Stimulated activated CD4-positive, alpha-beta T cell treated with anti-CD3 and anti-CD28 coated beads, Interleukin-12 subunit alpha, Interleukin-12 subunit beta, amount 100 ng/mL, for 4 hours (primary cell): ENCODE measurements at places on chromosomes 13 and 19.
A peak's percentile ranks its signal among the peaks of the same experiment; 100 is the strongest.

GRCh38 chr13:27352698-27353097 lies 71.7 kb upstream of the GTF3A start:
- DNase-seq: no peak

DNA sequence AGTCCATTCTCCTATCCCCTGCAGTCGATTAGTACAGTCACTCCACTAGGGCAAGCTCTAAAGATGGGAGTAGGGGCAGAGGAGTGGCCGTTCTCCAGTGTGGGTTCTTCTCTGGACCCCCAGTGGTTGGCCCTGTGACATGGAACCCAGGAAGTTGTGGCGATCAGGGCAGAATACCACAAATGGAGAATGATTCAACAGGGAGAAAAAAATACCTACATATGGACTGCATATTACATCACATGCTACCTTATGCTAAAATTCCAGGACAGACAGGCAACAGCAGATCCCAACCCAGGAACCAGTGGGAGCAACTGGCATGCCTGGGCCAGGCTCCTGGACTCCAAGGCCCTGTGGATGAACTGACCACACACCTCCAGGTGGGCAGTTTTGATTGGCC lies 20.4 kb downstream of the POU2F2 start:
- DNase-seq: no peak

GRCh38 chr19:14006766-14007562 lies 844 bp upstream of the RFX1 start:
- DNase-seq: peak; percentile 76

GRCh38 chr13:79423801-79424642 lies 18.0 kb upstream of the RBM26 start:
- DNase-seq: no peak

- no peak for DNase-seq
Measured at GRCh38 chr13:114236227-114236626, 1.5 kb downstream of the CDC16 start.

- DNase-seq: no peak
Measured at GRCh38 chr13:112065521-112065866, 1.5 kb upstream of the SOX1 start.

GRCh38 chr13:109778102-109778542 lies 8.3 kb downstream of the IRS2 start:
- no peak for DNase-seq

- DNase-seq: no peak
Measured at GRCh38 chr19:2112516-2113320, 16.0 kb downstream of the IZUMO4 start.

- DNase-seq: peak; percentile 42
Measured at GRCh38 chr13:75326173-75327134, 155.5 kb downstream of the TBC1D4 start.

DNA sequence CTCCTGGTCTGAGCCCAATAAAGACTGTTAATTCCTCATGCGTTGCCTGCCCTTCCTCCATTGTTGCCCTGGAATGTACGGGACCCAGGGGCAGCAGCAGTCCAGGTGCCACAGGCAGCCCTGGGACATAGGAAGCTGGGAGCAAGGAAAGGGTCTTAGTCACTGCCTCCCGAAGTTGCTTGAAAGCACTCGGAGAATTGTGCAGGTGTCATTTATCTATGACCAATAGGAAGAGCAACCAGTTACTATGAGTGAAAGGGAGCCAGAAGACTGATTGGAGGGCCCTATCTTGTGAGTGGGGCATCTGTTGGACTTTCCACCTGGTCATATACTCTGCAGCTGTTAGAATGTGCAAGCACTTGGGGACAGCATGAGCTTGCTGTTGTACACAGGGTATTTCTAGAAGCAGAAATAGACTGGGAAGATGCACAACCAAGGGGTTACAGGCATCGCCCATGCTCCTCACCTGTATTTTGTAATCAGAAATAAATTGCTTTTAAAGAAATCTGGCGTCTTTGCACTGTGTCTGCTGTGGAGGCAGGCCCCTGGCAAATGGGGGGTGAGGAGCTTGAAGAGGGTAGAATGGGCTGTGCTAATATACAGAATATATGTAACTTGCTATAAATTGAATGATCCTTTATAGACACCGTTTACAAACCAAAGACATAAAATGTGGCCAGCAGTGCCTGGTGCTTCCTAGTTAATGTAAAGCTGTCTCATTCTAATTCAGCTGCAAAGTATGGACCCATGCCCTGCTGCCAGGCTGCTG lies 4.2 kb upstream of the RPS11 start:
- DNase-seq: no peak

- DNase-seq: no peak
Measured at GRCh38 chr13:112854321-112854720, 114.7 kb upstream of the MCF2L start.

DNA sequence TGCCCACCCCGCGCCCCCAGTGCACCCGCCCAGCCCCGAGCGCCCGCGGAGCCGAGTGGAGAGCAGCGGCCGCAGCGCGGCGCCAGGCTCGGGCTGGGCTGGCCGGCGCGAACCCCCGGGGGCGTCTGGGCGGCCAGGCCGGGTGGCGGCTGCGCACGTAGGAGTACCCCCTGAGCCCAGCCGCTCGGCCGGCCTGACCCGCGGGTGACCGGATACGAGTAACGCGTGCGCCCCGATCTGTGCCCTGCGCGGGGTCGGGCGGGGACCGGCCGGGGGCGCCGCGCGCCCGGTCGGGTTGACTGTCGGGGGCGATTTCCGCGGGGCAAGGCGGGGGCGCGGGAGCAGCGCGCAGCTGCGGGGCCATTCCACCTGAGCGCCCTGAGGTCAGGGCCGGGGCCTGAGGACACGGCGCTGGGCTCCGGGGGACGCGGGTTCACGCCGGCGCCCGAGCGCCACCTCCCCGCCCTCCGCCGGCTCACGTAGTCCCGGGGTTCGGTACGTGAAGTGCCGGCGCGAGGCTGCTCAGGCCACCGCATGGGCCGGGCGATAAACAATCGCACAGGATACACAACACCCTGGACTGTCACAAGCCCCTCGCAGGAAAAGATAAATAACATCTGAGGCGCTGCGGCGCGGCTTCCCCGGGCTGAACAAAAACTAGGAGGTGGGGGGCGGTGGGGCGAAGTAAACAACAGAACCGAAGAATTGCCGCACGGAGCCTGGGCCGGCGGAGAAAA lies 37.6 kb upstream of the FLT1 start:
- no peak for DNase-seq

DNA sequence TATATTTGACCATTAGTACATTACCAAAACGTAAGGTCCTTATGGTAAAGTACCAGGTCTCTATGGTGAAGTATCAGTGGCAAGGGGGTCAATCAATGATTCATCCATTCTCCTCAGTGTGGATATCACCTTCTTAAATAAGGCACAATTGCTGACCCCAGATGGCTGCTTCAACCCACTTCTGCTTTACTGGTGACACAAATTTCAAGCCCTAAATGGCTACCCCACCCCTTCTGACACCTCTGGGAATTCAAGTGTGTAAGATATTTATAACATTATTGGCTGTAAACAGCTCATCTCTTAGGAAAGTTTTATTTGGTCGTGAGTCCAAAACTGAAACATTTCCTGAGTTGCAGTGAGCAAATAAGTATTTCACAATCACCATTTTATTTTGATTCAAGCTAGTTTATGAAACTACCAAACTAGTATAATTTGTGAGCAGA lies 7.9 kb upstream of the WBP4 start:
- no peak for DNase-seq

DNA sequence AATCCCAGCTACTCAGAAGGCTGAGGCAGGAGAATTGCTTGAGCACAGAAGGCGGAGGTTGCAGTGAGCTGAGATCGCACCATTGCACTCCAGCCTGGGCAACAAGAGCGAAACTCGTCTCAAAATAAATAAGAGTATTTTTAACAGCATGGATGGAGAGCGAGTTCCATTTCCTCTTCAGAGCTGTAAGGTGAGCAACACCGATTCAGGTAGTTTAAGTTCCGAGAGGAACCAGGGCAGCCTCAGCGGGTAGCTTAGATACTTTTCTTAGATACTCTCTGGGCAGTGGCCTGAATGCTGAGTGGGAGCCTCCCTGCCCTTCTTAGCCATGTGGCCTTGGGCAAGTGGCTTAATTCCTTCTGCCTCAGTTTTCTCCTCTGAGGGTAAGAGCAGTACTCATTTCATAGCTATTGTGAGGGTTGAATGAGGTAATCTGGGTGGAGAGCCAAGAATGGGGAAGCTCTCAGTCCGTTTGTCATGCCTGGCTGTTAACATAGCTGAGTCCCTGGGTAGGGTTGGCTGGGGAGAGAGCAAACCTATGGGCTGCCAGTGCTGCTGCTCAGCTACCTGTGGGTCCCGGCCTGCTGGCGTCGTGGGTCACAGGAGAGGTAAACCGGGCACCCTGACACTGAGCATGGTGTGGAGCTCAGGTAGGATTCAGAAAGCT lies 4.1 kb downstream of the ATP11A start:
- DNase-seq: no peak

DNA sequence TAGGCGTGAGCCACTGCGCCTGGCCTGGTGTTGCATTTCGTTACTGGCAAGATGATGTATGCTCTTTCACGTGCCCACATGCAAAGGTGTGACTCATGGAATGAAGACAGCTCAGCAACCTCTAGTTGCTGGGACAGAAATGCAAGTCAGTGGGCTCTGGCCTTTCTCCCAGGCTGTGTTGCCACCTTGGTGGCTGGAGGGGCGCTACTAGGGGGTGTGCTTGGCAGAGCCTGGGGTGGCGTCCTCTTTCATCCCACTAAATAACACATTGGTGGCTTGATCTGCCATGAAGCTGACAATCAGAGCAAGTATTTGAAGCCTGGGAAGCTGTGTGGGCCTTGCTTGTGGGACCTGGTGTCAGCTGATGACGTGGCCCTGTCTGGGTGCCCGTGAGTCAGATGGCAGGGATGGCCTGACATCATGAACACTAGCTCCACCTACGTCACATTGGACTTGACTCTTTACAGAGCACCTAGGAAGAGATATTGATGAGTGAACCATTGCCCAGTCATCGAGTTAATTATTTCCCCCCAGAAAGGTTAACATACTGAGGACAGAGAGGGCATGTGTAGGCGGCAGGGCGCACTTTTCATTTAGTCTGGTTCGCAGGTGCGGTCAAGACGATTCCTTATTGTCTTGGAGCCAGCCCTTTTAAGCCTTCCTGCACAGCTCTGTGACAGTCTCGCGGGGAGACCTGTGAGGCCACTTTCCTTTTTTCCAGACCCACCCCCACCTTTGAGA lies 154.2 kb downstream of the TM9SF2 start:
- peak; percentile 12 for DNase-seq

GRCh38 chr13:28022848-28023518 lies 34.5 kb upstream of the URAD start:
- no peak for DNase-seq
